ENCODE measurements at places on chromosomes 16 and 17. TPM values are rescaled to one million over a fixed set of nuclear protein-coding genes. Genes with fewer than 3 reads are reported as not detected.

- DNase-seq = no peak
- H3K4me1 ChIP-seq = no peaks in the 10 kb centered on the region
- no peaks in the 10 kb centered on the region for H3K27me3 ChIP-seq
- peaks cover 10% of the 10 kb centered on the region for H3K36me3 ChIP-seq
Observed at GRCh38 chr17:60372790-60373483, 19.0 kb downstream of the USP32 start.

GRCh38 chr17:63647936-63648335 lies 25.7 kb downstream of the MAP3K3 start:
- H3K4me1 ChIP-seq = no peaks in the 10 kb centered on the region
- DNase-seq = no peak
- H3K27me3 ChIP-seq = no peaks in the 10 kb centered on the region
- no peak overlapping the region for H3K4me3 ChIP-seq
- H3K36me3 ChIP-seq = peaks cover 9% of the 10 kb centered on the region
- H3K27ac ChIP-seq = no peak overlapping the region

DNA sequence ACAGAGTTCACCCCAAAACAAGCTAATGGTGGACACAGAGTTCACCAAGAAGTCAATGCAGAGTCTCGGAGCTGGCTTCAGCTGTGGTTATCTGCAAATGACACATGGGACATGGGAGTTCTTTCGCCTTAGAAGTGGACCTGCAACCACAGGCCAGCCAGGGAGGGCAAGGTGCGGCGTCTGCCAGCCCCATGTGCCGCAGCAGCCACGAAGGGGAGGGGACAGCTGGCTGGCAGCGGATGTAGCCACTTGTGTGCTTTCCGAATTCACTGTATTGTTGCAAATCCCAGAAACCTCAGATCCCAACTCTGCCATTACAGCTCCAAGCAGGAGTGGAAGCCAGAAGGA lies 24.8 kb downstream of the LMF1 start:
- no peak overlapping the region for H3K4me3 ChIP-seq
- H3K4me1 ChIP-seq = no peaks in the 10 kb centered on the region
- H3K27me3 ChIP-seq = no peaks in the 10 kb centered on the region
- H3K36me3 ChIP-seq = peaks cover 35% of the 10 kb centered on the region
- DNase-seq = no peak

DNA sequence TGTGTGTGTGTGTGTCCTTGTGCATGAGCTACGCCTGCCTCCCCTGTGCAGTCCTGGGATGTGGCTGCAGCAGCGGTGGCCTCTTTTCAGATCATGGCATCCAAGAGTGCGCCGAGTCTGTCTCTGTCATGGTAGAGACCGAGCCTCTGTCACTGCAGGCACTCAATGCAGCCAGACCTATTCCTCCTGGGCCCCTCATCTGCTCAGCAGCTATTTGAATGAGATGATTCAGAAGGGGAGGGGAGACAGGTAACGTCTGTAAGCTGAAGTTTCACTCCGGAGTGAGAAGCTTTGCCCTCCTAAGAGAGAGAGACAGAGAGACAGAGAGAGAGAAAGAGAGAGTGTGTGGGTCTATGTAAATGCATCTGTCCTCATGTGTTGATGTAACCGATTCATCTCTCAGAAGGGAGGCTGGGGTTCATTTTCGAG lies 22.5 kb downstream of the STAT5A start:
- peak overlapping the region; percentile 82 for H3K4me3 ChIP-seq
- H3K27ac ChIP-seq = peak overlapping the region; percentile 86
- H3K4me1 ChIP-seq = peaks cover 16% of the 10 kb centered on the region
- H3K36me3 ChIP-seq = peaks cover 7% of the 10 kb centered on the region
- H3K27me3 ChIP-seq = no peaks in the 10 kb centered on the region

Gene CNGB1
- 2.3 TPM for total RNA-seq

Gene SKAP1
- total RNA-seq = 0.79 TPM

Gene CHST5
- total RNA-seq = 0.60 TPM

Gene FGF11
- 21.8 TPM for total RNA-seq

All from type B pancreatic cell (in vitro differentiated cells).